ENCODE measurements at places on chromosomes 4 and X.
A peak's percentile ranks its signal among the peaks of the same experiment; 100 is the strongest.

GRCh38 chr4:161393602-161394001, 770.2 kb downstream of the FSTL5 start:
- DNase-seq = no peak

DNA sequence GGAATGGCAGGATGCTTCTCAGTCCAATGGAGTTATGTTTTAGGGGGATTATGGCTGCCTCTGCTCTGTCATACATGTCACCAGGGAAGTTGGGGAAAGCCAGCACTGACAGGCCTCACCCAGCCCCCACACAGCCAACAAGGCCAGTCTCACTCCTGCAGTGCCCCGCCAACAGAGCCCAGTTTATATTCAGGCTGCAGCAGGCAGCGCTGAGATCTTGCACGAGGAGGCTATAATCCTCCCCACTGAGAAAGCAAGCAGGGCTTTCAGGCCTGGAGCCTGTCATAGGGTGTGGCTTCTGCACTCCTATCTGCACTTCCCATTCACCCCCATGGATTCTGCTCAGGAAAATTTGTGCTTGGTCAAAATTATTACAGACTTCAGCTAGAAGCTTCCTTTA, 25.1 kb downstream of the ADAD1 start:
- DNase-seq = no peak

GRCh38 chr4:41550308-41550707, 12.4 kb downstream of the LIMCH1 start:
- DNase-seq = no peak

GRCh38 chr4:94650690-94651089, 107.1 kb upstream of the BMPR1B start:
- DNase-seq = no peak

- DNase-seq = no peak
Observed at GRCh38 chrX:64187762-64188150, 17.8 kb downstream of the AMER1 start.

GRCh38 chr4:113278324-113278934, 229.0 kb downstream of the ANK2 start:
- peak; percentile 82 for DNase-seq

GRCh38 chrX:24839331-24839730, 145.6 kb downstream of the POLA1 start:
- DNase-seq = no peak
